ENCODE measurements at places on chromosomes 12 and 14.

- no peak for DNase-seq
Observed at GRCh38 chr12:50038336-50038735, 13.0 kb upstream of the RACGAP1 start.

GRCh38 chr12:92784797-92785562 is 82.2 kb downstream of the PLEKHG7 start:
- DNase-seq = no peak

DNA sequence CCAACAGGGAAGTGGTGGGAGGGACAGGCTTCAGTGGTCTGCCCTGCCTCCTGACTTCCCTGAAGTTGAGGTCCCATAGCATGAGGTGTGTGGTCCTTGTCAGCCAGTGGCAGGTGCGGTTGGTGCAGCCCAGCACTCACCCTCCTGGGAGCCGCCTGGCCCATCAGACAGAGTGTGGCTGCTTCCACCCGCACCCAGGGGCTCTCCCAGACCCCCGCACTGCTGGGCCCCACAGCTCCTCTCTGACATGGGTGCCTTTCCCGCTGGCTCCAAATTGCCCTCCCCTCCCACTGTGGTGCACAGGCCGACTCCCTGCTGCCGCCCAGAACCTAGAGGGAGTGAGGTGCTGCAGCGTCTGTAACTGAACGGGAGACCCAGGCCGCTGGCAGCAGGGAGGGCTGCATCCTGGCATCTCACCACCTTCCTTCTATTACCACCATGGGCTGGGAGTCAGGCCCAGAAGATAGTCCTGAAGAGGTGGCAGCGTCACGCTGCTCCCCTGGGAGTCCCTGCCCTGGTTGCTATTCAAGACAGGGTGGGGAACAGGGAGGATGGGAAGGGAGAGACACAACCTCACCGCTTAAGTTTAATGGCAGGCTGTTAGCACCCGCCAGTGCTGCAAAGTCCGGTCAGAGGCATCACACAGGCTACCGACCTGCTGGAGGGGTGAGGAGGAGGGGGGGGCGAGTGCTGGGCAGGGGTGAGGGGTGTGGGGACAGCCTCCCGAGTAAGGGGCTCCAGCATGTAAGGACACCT is 180.6 kb upstream of the PRMT8 start:
- DNase-seq = no peak

DNA sequence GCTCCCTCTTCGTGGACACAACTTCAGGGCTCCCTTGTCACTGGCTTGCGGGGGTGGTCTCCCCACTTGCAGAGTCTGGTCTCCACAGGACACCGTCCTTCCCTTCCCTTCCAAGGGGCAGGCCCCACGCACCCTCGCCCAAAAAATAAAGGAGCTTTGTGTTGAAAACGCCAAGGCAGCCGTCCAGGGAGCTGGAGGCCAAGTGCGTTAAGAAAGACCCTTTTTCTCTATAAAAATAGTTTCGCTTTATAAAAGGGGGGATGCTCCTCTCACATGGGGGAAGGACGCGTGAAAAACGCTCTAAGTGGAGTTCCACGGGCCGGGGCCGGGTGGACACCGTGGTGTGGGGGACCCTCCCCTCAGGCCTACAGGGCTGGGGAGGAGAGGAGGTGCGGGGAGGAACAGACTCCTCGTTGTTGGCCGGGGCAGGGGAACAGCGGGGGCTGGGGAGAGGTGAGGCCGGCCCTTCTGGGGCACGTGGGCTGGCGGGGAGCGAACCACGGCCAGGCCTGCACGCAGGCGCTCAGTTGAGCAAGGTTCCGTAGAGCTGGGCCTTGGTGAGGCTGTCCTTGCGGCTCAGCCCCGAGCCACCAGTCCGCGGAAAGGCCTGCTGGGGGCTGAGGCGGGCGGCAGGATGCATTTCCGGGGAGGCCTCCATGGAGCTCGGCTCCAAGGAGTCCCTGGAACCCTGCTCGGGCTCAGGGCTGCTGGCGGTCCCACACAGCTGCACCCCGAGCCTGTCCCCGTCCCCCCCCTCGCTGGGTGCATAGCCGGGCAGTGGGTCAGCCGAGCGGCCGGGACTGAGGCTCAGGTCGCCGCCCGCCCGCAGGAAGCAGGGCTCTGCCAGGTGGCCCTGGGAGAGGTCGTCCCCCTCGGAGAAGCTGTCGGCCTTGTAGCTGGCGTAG is 49.5 kb downstream of the BEGAIN start:
- peak; percentile 65 for DNase-seq

GRCh38 chr14:77343662-77344061 is 22.8 kb downstream of the GSTZ1 start:
- no peak for DNase-seq

DNA sequence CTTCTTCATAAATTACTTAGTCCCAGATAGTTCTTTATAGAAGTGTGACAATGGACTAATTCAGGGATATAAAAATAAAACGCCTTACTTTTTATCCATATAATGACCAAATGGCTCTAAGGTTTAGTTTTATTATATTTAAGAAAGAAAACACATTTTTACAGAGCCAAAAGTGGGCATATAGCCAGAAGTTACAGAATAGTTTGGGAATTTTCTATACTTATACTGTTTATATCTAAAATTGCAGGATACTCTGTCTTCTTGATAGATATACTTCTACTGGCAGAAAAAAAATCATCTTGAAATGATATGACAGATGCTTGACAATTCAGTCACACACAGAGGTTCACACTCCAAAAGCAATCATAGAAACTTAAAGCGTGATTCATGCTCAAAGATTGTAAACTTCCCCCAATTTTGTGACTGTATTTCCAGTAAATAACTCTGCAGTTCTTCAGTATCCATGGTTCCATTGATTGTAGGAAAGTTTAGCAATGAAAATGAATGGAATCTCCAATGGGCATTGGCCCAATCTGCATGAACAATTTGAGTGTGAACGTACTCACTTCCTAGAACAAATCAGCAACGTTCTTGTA is 307.8 kb downstream of the NOVA1 start:
- no peak for DNase-seq

GRCh38 chr12:21239866-21240265 is 94.9 kb downstream of the SLCO1A2 start:
- no peak for DNase-seq

DNA sequence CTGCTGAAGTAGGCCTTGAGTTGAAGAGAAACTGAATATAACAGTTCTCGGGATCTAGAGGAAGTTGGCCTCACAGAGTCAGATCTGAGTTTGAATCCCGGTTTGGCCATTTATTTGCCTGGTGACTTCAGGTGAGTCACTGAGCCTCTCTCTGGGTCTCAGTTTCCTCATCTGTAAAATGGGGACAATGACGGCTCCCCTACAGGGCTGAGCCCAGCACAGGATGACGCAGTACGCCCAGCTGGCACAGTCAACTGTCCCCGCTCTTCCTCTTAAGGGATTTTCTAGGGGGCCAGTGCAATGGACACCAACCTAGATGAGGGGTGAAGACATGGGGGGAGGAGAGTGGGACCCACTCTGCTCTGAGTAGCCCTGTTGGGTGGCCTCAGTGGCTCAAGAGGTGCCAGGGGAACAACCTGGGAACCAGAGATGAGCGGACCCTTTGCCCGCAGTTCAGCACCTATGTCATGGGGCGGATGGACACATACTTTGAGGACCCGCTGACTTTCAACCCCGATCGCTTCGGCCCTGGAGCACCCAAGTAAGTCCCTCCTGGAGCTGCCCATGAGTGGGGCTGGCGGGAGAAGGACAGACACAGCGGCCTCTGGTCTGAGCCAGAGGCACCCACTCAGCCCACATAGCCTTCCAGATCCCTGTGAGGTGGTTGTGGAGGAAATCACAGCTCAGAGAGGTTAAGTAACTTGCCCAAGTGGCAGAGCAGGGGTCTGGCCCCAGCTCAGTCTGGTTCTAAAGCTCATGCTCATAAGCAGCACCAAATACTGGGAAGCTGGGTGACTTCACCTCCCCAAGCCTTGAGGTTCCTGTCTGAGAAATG is 41.1 kb downstream of the CYP46A1 start:
- peak; percentile 54 for DNase-seq

- no peak for DNase-seq
Observed at GRCh38 chr12:56989861-56990610, 16.3 kb downstream of the ZBTB39 start.

DNA sequence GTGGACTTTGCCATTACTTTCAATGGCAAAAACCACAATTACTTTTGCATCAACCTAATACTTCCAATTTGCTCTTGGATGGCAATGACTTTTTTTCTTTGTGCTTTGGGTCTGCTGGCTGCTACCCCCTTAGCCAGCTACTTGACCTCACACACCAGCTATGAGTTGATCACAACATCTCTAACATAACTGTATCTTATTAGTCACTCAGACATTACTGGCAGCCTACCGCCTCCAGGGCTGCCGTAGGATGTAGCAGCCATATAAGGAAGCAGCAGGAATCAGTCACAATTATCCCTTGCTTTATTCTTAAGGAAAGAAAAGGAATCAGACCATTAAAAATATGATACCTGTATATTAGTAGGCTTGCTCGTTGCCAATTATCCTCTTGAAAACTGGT is 260.5 kb downstream of the ADAMTS20 start:
- no peak for DNase-seq

DNA sequence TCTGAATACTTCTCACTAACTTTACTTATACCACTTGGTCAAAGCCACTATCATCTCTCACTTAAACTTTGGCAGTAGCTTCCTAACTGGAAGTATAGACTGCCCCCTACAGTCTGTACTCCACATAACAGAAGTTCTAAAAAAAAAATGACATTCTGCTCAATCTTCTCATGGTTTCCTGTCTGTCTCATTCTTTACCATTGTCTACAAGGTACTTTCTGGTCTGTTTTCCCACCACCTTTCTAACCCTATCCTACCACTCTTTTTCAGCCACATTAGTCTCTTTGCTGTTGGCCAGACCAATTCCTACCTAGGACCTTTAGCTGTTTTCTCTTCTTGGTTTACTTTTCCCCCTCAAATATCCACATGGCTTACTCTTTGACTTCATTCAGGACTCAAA is 14.7 kb downstream of the CPSF6 start:
- DNase-seq = no peak

GRCh38 chr14:89293314-89293916 is 123.6 kb downstream of the FOXN3 start:
- no peak for DNase-seq

- DNase-seq = no peak
Observed at GRCh38 chr12:32558903-32559302, 120.2 kb upstream of the DNM1L start.

DNA sequence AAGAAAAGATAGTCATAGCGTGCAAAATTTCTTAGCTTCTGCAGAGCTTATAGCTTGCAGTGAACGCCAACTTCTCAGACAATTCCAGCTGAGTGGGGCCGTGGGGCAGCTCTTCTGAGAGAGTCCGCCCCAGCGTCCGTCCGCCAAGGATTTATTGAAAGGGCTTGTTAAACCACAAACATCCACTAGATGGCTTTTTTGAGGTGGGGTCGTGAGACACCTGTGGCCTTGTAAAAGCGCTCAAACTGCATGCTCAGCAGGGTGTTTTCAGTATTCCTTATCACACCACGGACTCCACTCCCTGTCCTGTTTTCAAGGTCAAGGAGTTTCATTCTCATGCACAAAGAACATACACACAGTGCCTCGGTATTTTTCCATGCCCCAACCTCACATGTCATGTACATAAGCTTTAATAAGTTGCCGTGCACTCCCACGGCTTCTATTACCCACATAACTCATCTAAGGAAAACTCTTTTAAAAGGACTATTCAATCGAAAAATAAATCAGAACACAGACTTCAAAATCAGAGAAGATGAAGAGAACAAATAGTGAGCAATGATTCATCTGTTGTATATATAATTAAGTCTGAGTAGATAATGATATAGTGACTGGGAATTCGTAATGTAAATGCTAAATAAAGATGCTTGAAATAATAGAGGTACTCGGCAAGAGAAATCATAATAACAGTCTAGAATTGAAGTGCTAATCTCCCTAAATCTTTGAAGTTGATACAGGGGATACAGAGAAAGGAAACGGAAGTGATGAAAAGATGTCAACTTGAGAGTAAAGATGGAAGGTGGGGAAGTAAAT is 46.7 kb downstream of the WBP11 start:
- no peak for DNase-seq

- DNase-seq = no peak
Observed at GRCh38 chr14:95208598-95208997, 51.3 kb upstream of the DICER1 start.

DNA sequence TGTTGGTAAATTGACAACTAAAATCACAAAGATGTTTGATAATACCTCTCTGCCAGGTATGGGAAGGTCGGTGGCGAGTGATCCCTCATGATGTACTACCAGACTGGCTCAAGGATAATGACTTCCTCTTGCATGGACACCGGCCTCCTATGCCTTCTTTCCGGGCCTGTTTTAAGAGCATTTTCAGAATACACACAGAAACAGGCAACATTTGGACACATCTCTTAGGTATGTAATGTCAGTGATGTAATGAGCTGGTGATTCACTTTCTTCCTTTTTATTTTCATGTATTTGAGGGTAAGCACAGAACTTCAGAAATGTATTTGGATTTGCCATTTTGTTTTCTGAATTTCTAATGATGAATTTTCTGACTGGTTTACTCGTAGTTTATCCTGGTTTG is 42.6 kb upstream of the LRTM2 start:
- no peak for DNase-seq

- no peak for DNase-seq
Observed at GRCh38 chr12:101763246-101763931, 24.1 kb upstream of the SYCP3 start.

GRCh38 chr12:43099691-43100163 is 452.3 kb downstream of the ADAMTS20 start:
- DNase-seq = no peak

DNA sequence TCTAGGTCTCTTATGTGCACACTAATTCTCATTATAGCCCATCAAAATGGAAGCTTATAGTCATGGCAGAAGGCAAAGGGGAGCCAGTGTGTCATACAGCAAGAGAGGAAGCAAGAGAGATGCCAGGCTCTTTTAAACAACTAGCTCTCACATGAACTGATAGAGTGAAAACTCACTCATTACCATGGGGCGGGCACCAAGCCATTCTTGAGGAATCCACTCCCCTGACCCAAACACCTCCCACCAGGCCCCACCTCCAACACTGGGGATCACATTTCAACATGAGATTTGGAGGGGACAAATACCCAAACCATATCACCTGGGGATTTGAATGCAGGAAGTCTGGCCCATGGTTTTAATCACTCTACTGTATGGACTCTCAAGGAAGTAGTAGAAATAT is 36.9 kb upstream of the CRACR2A start:
- DNase-seq = no peak

DNA sequence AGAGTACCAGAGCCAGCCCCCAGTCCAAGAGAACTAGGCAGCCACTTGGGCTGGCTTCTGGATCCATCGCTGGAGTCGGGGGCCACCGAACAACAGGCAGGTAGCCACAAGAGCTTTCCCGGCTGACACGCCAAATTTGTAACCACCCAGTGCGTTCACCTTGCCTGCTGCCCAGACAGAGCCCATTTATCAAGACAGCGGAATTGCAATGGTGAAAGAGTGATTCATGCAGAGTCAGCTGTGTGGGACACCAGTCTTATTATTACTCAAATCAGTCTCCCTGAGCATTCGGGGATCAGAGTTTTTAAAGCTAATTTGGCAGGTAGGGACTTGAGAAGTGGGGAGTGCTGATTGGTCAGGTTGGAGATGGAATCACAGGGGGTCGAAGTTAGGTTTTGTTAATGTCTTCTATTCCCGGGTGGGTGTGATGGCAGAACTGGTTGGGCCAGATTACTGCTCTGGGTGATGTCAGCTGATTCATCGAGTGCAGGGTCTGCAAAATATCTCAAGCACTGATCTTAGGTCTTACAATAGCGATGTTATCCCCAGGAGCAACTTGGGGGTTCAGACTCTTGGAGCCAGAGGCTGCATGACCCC is 64.3 kb downstream of the PDE6H start:
- no peak for DNase-seq

GRCh38 chr14:103302966-103303365 is 31.1 kb upstream of the EIF5 start:
- no peak for DNase-seq

Data from coronary artery (tissue), 2 donors.